A549 treated with GW870086 at 1 μM for 4 hours (cell line): ENCODE measurements at places on chromosomes 6 and 20. TPM values are rescaled to one million over a fixed set of nuclear protein-coding genes. Genes with fewer than 3 reads are reported as not detected.

Gene MRPL18
- 77.8 to 104 TPM (median 93.1 TPM) in 5 replicates for total RNA-seq

Gene CLPSL2
- total RNA-seq = 0.79 to 2.0 TPM (median 1.3 TPM) in 4 of 5 replicates, not detected in the other

Gene SAMD3
- total RNA-seq = not detected in 5 replicates

Gene OLIG3
- not detected in 5 replicates for total RNA-seq

Gene PCSK2
- total RNA-seq = not detected in 5 replicates

Gene SMOC2
- total RNA-seq = not detected in 5 replicates

Gene SLC26A8
- total RNA-seq = not detected in 5 replicates

Gene ZBTB12
- 3.1 to 4.0 TPM (median 3.5 TPM) in 5 replicates for total RNA-seq

Gene SIRPB1
- 0.17 to 0.66 TPM (median 0.64 TPM) in 5 replicates for total RNA-seq

Gene SLC24A3
- total RNA-seq = 0.07 TPM in 1 of 5 replicates, not detected in the others

Gene PEX3
- 7.4 to 13.9 TPM (median 12.8 TPM) in 5 replicates for total RNA-seq

Gene LAMA4
- 0.75 to 1.9 TPM (median 1.4 TPM) in 5 replicates for total RNA-seq

Gene CNR1
- 0.45 to 0.65 TPM (median 0.46 TPM) in 5 replicates for total RNA-seq

Gene SPATA25
- total RNA-seq = 0.56 to 0.74 TPM (median 0.69 TPM) in 5 replicates

Gene KCNG1
- 14.5 to 21.6 TPM (median 16.3 TPM) in 5 replicates for total RNA-seq

Gene SLC22A7
- total RNA-seq = not detected in 5 replicates

Gene NUS1
- 21.9 to 31.4 TPM (median 26.9 TPM) in 5 replicates for total RNA-seq

Gene RTN4IP1
- total RNA-seq = 9.2 to 10.8 TPM (median 10.0 TPM) in 5 replicates

Gene TGM3
- total RNA-seq = 0.05 TPM in 1 of 5 replicates, not detected in the others

Gene CLDN20
- total RNA-seq = not detected in 5 replicates

Gene SLC17A2
- total RNA-seq = not detected in 5 replicates

Gene MAD2L1BP
- total RNA-seq = 33.7 to 39.2 TPM (median 36.1 TPM) in 5 replicates

Gene RALGAPB
- 11.7 to 20.5 TPM (median 17.4 TPM) in 5 replicates for total RNA-seq

Gene BPIFB2
- not detected in 5 replicates for total RNA-seq

Gene GTSF1L
- not detected in 5 replicates for total RNA-seq

Gene LY6G6F
- total RNA-seq = not detected in 5 replicates

Gene CYB5R4
- 24.0 to 29.2 TPM (median 26.1 TPM) in 5 replicates for total RNA-seq

Gene TREM1
- total RNA-seq = 0.22 to 0.48 TPM (median 0.32 TPM) in 4 of 5 replicates, not detected in the other

Gene PRR18
- 0.07 to 0.15 TPM (median 0.12 TPM) in 5 replicates for total RNA-seq

Gene PLG
- total RNA-seq = not detected in 5 replicates

Gene ACTL10
- 0.06 to 0.07 TPM (median 0.06 TPM) in 3 of 5 replicates, not detected in the others for total RNA-seq
